Hypothalamus (tissue), 51 donors: ENCODE measurements at places on chromosomes 16 and 17.

DNA sequence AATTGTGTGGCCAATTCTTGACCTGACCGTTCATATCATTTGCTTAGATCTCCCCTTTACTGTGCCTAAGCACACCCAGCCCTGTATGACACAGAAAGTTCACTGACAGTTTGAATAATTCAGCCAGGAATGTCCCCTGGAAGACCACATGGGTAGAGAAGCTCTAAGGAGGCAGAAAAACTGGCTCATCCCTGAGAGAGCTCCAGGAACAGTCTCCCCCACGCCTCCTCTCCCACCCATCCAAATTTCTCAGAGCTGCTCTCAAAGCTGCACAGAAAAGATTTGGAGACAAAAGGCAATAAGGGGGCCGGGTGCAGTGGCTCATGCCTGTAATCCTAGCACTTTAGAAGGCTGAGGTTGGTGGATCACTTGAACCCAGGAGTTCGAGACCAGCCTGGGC is 11.2 kb downstream of the PRAC1 start:
- DNase-seq = no peak

- no peak for DNase-seq
Measured at GRCh38 chr16:50207652-50208051, 54.5 kb downstream of the TENT4B start.

GRCh38 chr17:61371606-61372005 is 28.0 kb upstream of the TBX2 start:
- no peak for DNase-seq

DNA sequence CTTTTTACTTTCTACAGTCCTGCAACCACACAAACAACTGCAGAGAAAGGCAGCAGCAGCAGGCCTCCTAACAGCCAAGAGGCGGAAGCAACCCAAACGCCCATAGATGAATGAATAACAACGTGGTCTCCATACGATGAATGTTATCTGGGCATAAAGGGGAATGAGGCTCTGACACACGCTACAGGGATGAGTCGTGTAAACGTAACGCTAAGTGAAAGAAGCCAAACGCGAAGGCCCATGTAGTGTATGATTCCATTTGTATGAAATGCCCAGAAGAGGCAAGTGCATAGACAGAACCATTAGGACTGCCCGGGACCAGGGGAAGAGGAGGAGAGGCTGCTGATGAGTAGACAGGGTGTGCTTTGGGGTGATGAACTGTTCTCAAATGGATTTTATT is 94.8 kb upstream of the DNAH17 start:
- no peak for DNase-seq

GRCh38 chr16:57526498-57526897 is 9.9 kb downstream of the CCDC102A start:
- DNase-seq = no peak

DNA sequence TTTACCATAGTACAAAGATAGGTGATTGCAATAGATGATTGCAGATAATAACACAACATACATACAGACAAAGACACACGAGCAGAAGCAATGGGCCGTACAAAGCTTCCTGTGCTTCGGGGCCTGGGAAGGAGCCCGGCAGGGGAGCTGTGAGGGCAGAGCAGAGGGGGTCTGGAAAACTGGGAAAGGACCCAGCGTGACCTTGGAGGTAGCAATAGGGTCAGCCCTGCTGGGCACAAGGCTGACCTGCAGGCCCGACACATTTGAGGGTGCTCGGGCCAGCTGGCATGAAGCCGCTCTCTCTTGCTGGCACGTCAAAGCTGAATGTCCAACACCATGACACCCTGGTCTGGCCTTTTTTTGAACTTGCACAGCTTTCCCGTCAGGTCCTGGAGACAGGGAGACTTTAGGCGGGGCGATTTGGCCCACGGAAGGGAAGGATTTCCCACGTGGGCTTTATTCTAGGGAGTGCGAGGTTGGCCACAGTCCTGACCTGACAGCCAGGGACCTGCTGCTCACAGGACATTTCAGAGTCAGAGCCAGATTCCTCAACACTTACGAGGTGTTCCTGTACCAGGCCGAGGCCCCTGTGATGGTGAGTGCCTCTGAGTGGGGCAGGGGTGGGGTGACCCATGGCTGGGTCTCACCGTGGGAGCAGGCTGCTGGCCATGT is 83.2 kb downstream of the NTN1 start:
- no peak for DNase-seq

GRCh38 chr17:75807861-75808260 is 23.3 kb downstream of the UNK start:
- no peak for DNase-seq

DNA sequence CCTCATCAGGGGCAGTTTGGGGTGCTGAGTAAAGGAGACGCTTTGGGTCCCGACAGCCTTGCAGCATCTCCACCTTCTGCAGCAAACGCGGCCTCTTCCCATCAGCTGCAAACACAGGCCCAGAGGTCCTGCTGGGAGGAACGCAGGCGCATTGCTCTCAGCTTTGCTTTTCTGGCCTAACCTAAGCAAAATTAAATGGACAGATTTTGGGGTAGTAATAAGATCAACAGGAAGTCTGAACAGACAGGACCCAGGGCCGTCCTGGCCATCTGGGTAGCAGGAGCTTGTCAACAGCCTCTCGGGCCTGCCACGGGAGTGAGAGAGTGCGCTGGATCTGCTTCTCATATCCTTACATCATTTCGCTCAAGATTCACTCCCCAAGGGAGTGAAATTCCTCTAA is 7.2 kb downstream of the NUBP1 start:
- DNase-seq = no peak
